ENCODE measurements at places on chromosomes 6 and 20.

GRCh38 chr6:133301835-133302234 lies 60.7 kb downstream of the EYA4 start:
- no peak for DNase-seq

GRCh38 chr6:129513471-129513870 lies 196.5 kb downstream of the ARHGAP18 start:
- no peak for DNase-seq

DNA sequence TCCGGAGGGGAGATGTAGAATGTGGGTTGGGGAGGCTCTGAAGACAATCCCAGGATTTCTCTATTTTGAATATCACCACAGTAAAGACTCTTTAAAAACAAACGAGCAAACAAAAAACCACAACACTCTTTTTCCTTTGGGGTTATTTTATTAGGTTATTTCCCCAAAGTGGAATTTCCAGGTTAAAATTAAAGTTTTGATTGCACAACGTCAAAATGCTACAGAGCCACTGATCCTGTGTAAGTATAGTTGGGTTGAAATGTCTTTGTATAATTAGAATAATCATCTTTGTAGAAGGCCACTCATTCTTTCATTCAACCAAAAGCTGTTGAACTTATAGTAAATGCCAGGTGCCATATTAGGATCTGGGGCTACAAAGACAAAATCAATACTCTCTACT lies 19.6 kb upstream of the PIM1 start:
- DNase-seq = no peak

GRCh38 chr6:55142610-55143009 lies 31.7 kb upstream of the HCRTR2 start:
- DNase-seq = no peak

DNA sequence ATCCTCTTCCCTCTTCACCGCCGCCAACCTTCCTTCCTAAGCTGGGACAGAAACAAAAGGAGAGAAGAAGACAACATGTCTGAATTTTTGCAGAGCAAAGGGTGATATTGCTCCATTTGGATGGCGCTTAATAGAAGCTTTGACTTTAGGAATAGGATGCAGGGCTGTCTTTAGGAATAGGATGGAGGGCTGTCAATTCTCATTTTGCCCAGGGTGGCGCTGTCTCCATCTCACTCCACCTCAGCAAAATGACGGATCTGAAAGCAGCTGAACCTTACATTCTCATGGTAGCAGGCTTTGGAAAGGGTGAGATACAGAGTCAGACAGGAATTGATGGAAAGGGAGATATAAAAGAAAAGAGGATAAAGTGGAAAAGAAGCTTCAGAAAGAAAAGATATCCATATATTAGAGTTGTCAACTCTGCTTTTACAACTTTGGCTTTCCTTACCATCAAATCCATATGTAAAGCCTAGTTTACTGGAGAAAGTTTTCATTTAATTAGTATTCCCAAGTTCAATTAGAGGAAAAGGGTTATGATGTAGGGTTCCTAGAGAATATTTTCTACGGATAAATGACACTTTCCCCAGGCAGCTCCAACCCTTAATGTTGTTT lies 2.4 kb downstream of the MTCL3 start:
- DNase-seq = peak; percentile 37

- no peak for DNase-seq
Observed at GRCh38 chr6:18055714-18056382, 66.6 kb downstream of the NHLRC1 start.

DNA sequence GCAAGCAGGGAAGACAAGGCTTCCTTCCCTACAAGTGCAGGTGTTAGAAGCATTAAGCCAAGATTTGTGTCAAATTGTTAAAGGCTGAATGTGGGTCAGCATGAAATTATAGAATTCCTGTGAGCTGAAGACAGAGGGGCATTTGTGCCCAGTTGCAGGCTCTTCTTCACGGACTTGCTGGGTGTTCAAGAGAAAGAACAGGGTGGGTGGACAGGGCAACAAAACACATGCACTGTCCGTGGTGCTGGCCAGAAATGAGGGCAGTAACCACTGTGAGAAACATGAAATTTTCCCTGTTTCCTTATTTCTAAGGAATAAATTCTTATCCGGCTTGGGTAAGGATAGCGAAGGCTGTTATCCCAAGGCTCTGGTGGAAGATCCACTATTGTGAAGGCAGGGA lies 579.5 kb upstream of the HTR1E start:
- no peak for DNase-seq

DNA sequence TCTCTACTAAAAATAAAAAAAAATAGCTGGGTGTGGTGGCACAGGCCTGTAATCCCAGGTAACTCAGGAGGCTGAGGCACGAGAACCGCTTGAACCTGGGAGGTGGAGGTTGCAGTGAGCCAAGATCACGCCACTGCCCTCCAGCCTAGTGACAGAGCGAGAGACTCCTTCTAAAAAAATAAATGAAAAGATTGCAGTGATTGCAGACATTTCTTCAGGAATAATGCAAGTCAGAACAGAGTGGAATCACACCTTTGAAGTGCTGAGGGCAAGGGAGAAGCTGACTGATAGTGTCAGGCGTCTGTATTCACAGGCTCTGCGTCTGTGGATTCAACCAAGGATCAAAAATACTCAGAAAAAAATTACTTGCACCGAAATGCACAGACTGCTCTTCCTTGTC lies 2.6 kb upstream of the TCFL5 start:
- no peak for DNase-seq

DNA sequence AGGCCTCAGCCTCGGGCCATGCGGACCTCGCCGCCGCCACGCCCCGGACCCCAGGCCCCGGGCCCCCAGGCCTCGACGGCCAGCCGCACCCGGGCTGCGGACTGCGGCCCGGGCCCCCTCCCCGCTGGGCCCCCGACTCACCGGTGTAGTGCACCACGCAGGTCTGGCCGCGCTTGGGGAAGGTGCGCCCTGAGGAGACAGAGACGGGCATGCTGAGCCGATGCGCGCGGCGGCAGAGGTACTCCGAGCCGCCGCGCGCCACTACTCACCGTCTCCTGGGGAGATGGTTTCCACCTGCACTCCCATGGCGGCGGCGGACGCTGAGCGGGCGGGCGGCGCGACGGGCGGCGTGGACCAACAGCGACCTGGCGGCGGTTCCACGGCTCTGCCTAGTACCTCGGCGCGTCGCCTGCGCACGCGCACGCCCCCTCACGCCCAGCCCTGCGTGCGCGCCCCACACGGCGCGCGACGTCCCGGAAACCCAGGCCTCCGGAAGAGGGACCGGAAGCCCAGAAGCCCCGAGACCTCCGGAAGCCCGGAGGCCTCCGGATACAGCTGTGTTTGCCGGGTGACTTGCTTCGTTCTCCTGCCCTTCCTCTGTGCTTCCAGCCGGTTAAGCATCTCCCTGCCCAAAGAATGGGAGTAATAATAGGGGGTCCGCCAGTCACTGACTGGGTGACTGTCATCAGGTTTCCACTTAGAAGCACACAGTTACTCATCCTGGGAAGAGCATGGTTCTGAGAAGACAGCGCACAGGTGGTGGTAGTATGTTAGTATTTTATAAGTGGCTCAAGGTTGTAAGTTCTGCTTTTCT lies at the start of gene FKBP1A:
Gene FKBP1A (minus strand): TSS at position 362 of the 814 bp plus-strand sequence. CDS start 56 bp downstream, at position 306.
- DNase-seq = peak; percentile 95

DNA sequence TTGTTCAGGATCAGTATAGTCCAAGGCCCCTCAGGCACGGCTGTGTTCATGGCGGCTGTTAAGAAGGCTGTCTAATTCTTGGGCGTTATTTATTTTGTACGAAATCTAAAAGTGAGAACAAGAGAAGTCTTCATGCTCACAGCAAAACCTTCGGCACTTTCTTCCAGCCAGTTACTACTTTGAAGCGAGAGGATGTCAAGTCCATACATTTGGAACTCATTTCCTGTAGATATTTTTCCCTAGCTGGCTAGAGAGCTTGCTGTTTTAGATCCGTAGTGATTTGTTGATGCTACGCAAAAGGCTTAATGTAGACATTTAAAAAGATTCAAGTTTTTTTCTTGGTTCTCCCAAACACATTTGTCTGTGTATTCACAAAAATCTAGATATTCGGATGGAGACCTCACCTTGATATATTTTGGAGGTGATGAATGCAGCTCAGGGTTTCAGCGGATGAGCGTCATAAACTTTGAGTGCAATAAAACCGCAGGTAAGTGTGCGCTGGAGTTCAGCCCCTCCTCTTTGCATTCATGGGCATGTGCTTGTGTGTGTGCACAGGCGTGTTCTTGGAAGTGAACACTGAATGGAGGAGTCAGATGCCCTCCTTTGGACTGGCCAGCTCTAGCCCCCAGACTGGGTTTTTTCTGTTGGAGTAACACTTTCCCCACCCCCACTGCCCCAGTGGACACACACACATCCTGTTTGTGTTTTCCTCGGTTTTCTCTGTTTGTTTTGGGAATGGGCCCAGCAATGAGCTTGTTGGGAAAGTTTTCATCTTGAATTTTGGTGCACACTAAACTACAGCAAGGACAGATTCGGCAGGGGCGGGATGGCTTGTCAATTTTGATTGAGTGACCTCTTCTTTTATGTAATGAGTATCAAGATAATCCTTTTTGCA lies 65.4 kb downstream of the IGF2R start:
- peak; percentile 44 for DNase-seq

DNA sequence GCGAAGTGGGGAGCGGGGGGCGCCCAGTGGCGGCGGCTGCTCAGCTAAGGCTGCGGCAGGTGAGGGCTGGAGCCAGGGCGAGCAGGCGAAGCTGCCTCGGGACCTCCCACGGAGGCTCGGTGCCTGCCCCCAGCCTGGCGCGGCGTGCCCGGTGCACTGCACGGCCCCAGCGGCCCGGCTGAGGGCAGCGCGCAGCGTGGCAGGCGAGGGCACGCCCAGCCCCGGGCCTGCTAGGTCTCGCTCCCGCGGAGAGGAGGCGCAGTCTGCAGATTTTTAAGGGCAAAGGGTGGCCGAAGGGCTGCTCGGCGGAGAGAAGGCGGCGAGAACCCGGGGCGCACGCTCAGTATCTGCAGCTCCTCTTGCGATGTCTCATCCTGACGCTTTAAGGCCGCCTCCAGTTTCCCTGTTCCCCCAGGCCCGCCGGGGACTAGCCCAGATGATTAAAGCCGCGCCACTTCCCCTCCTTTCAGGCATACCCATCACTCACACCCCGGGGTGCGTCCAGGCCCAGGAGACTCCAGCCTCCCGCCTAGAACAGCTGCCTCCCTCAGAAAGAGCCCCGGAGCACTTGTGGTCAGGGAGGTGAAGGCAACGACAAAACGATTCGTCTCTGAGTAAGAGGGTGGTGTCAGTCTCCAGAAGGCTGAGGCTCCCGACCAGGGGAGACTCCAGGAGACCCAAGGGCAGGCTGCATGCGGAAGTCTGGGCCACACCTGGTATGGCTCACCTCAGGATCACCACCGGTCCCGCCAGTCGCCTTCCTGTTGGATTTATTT lies at the start of gene FERMT1:
Gene FERMT1 (minus strand): TSS at position 158 of the 776 bp plus-strand sequence. CDS start 3,476 bp downstream, outside the sequence.
- peak; percentile 59 for DNase-seq

GRCh38 chr20:24568842-24569241 lies 99.4 kb downstream of the SYNDIG1 start:
- DNase-seq = no peak

DNA sequence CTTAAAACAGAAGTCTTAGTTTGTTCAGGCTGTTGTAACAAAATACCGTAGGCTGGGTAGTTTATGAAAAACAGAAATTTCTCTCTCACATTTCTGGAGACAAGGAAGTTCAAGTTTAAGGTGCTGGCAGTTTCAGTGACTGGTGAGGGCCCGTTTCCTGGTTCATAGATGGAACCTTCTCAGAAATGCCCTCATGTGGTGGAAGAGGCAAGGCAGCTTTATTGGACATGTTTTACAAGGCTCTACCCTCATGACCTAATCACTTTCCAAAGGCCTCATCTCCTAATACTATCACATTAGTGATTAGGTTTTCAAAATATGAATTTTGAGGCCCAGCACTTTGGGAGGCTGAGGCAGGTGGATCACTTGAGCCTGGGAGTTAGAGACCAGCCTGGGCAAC lies 2.4 kb downstream of the HEBP2 start:
- no peak for DNase-seq

DNA sequence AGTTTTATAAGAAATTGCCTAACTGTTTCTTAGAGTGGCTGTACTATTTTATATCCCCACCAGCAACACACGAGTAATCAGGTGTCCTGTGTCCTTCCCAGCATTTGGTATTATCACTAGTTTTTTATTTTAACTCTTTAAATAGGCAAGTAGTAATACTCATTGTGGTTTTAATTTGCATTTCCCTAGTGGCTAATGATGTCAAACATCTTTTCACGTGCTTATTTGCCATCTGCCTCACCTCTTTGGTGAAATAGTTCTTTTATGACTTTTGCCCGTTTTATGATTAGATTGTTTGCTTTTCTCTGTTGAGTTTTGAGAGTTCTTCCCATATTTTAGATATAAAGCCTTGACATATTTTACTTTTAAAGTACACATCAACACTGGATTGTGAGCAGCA lies 57.8 kb downstream of the GCLC start:
- no peak for DNase-seq

All from right hindlimb (tissue), 1 donor.